Thoracic aorta (tissue), 2 donors: ENCODE measurements at places on chromosomes 12 and 14.

GRCh38 chr14:105061428-105062047, 3.7 kb downstream of the GPR132 start:
- DNase-seq: no peak

GRCh38 chr12:30887226-30887625, 39.3 kb upstream of the TSPAN11 start:
- no peak for DNase-seq

DNA sequence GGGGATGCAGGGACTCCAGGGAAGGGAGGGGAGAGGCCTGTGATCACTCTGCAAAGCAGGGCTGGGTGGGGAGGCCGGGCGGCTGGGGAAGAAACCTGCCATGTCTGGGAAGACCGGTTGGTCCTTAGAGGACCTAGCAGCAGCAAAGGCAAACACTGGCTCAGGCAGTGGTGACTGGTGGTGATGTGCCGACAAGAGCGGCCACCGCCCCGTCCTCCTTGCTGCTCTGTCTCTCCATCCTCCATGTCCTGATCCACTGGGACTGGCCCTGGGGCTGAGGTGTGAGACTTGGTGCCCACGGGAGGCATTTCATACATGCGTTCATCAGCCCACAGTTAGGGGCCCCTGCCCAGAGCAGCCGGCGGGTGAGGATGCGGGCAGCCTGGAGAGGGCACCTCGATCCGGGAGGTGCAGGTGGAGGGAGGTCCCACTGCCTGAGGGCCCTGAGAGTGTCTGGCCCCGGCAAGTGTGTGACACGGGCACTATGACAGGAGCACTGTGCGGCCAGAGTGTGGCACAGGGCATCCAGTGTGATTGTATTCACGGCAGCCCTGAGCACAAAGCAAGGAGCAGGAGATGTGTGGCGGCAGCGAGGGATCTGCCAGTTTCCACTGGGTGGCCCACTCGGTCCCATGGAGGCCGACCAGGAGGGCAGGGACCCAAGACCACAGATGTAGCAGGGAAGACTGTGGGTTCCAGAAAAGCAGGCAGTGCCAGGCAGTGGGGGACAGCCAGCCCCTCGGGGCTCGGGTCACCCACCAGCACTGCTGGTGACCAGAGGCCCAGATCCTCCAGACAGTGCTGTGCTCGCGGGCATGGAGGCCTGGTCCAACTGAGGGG, 13.9 kb downstream of the ANKRD9 start:
- no peak for DNase-seq

DNA sequence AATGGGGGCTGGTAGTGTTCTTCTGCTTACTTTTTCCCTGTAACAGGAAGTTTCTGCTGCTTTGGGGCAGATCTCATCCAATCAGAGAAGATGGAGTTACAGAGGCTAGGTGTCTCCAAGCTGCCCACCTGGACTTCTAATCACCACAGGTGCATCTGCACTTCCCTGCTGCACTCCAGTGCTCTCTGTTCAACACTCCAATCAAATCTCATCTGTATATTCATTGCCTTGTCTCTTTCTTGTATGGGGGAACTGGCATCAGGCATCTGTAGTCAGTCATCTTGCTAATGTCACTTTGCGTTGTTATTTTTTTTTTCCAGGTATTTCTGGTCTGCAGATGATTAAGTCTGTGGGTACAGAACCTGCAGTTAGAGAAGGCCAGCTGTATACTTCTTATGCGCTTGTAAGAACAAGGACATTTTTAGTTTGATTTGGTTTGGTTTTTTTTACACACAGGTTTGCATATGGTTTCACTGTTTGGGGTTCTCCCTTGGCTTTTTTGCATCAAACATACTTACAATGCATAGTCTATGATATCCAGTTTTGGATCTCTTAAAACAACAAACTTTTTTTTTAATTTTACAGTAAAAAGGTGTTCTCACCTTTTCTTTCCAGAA, 116.0 kb downstream of the METTL25 start:
- no peak for DNase-seq

- DNase-seq: no peak
Observed at GRCh38 chr12:116598311-116599284, 39.4 kb downstream of the MAP1LC3B2 start.

GRCh38 chr12:101763246-101763931, 24.1 kb upstream of the SYCP3 start:
- DNase-seq: no peak

GRCh38 chr14:66056926-66057552, 429.1 kb upstream of the CCDC196 start:
- DNase-seq: no peak
